Right lobe of liver (tissue), 6 donors: ENCODE measurements at places on chromosomes 2 and 18.

DNA sequence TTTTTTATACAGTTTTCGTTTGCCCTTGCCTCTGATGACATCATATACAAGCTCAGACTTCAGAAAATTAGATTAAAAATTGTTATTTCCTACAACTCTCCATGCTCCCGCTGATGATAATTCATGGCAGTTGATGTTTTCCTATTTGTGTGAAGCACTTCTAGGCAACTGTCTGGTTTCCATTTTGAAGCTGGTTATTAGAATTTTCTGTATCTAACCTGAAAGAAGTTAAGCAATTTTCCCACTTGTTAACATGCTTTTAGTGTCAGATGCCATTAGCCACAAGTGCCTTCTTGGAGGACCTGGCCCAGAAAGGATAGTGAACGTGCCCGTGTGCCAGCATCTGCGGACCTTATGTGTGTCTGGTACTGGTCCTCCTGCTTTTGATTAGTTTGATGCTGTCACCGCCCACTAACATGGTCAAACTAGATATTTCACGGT, 347.6 kb upstream of the RAB12 start:
- no peak for DNase-seq

- peak; percentile 37 for DNase-seq
These were observed at the start of gene PSMA8 for GRCh38 chr18:26133652-26134051. Gene PSMA8 (plus strand): TSS chr18:26133869. CDS start chr18:26133966, 97 bp downstream.

GRCh38 chr2:55772109-55772980, 78.7 kb upstream of the PNPT1 start:
- DNase-seq, result no peak

- DNase-seq, result no peak
These were observed 619 bp upstream of the MSH6 start for GRCh38 chr2:47782381-47782670.

DNA sequence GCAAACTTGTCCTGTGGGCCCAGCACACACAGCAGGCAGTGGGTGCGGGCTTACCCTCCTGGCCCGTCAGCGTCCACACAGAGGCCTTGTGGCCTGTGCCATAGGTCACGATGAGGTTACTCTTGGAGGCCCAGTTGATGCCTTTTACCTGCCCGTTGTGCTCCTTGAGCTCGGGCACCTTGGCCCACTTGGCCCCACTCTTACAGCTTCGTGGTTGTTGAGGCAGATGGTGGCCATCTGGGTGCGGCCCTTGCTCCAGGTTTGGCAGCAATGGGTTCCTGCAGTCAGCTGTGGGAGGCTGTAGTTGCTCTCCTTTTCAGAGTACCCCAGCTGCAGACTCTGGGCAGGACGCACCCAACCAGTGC, 45.5 kb upstream of the PTH2R start:
- DNase-seq, result no peak

- no peak for DNase-seq
These were observed 67.3 kb downstream of the RHBDD1 start for GRCh38 chr2:226903179-226903578.

GRCh38 chr18:46639386-46639785, 17.6 kb downstream of the LOXHD1 start:
- no peak for DNase-seq

- DNase-seq, result no peak
These were observed 50.2 kb upstream of the CHST9 start for GRCh38 chr18:27235218-27235870.

GRCh38 chr2:174210862-174211261, 37.5 kb downstream of the OLA1 start:
- no peak for DNase-seq

GRCh38 chr2:136486115-136486514, 279.2 kb upstream of the THSD7B start:
- DNase-seq, result no peak

GRCh38 chr2:231687133-231687852, 21.0 kb upstream of the PTMA start:
- DNase-seq, result peak; percentile 80

DNA sequence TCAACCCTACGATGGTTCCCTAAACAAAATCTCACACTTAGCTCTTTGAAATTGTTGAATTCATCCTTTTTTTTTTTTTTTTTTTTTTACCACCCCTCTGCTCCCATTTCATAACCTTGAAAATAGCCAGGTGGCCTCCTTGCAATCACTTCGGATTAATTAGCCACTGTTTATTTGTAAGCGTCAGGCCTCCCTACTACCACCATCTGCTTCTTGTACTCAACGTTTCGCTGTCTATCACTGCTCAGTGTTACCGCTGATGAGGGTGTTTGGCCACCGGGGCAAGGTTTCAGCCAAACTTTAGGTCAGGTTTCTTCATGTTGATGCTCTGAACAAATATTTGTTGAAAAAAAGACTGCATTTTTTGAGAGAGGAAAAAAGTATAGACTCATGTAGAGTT, 183.2 kb downstream of the EPHA4 start:
- DNase-seq, result no peak

GRCh38 chr2:131154647-131155046, 49.5 kb downstream of the PLEKHB2 start:
- DNase-seq, result no peak

DNA sequence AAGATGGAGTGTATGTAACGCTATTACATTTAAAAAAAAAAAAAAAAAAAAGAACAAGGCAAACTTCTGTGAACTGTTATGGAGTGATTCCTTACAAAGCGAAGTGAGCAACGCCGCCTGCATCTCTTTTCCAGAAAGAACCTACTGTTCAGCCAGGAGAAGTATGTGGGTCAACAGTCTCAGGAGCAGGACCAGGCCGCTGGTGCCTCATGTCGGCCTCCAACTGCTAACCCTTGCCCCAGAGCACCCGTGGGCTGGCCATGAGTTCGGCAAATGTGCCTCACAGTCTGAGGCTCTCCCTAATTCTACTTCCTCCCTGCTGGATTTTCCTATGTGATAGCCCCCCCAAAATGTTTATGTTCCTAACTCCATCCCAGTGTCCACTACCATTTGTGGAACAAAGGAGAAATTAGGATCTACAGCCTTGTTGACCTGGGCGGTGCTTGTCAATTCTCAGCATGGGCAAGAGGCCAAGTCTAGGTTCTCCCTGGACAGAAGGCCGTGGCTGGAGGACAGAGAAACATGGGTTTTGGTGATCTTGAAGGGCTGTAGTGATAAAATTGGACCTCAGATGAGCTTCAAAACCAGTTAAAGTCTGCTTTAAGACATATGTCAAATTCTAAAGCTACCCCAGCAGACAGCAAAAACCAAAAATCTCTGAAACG, 15.9 kb downstream of the FAM168B start:
- DNase-seq, result peak; percentile 53

GRCh38 chr2:205002390-205002789, 457.1 kb downstream of the PARD3B start:
- no peak for DNase-seq

DNA sequence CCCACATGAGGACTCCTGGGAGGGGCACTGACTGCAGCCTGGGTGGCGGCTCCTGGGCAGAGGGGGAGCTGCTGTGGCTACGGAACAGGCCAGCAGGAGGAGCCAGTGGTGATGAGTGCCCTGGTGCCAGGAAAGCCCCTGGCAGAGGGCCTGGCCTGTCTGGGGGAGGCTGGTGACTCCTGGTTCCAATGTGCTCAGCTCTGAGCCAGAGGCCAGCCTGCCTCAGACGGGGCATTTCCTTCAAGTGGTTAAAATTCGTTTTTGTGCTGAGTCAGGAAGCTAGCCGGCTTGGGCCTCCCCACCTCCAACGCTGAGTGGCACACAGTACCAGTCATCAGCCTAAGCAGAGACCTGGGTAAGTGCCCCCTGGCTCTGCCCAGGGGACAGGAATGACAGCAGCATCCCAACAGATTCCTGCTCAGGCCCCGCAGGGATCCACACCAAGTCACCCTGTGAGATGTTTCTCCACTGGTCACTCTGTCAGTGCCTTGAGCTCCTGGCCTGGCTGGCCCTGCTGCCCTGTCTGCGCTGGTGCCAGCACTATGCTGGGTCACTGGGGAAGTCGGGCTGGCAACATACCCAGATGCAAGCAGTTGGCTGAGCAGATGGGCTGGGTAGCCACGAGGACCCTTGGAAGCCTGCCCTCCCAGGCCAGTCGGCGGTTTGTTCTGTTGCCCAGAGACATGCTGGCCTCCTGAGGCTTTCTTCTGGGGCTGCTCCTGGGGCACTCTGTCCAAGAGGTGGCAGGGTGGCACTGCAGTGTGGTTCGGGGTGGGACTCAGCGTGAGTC, 7.1 kb upstream of the KLF11 start:
- DNase-seq, result peak; percentile 96

DNA sequence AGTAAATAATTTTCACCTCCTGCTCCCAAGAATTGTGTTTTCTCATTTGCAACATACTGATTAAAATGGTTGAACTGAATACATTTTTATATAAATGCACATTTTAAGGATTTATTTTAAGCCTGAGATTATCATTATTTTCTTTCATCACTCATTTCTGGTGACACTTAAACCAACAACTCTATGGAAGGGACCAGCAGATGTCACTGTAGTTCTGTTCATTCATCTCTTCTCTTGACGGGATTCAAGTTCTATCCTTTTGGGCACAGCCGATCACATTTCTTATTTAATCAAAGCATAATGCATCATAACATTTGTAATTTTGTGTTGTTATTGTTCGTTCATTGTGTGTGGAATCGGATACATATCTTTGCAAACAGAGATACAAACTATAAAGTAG, 417.9 kb downstream of the HRH4 start:
- DNase-seq, result no peak

- no peak for DNase-seq
These were observed 260.8 kb downstream of the RDH14 start for GRCh38 chr2:18299423-18300212.

- DNase-seq, result no peak
These were observed 67.0 kb upstream of the RMP24 start for GRCh38 chr18:35905436-35905835.

DNA sequence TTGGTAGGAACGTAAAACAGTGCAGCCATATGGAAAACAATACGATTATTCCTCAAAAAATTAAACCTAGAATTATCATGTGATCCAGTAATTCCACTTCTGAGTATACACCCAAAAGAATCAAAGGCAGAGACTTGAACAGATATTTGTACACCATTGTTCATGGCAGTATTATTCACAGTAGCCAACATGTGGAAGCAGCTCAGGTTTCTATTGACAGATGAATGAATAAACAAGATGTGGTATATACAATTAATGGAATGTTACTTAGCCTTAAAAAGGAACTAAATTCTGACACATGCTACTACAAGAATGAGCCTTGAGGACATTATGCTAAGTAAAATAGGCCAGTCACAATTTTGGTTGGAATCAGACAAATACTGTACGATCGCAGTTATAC, 14.2 kb upstream of the RTTN start:
- DNase-seq, result no peak

- DNase-seq, result no peak
These were observed 81.8 kb upstream of the TGIF1 start for GRCh38 chr18:3368193-3368592.

GRCh38 chr2:227597998-227598397, 695 bp upstream of the SCYGR2 start:
- DNase-seq, result no peak

DNA sequence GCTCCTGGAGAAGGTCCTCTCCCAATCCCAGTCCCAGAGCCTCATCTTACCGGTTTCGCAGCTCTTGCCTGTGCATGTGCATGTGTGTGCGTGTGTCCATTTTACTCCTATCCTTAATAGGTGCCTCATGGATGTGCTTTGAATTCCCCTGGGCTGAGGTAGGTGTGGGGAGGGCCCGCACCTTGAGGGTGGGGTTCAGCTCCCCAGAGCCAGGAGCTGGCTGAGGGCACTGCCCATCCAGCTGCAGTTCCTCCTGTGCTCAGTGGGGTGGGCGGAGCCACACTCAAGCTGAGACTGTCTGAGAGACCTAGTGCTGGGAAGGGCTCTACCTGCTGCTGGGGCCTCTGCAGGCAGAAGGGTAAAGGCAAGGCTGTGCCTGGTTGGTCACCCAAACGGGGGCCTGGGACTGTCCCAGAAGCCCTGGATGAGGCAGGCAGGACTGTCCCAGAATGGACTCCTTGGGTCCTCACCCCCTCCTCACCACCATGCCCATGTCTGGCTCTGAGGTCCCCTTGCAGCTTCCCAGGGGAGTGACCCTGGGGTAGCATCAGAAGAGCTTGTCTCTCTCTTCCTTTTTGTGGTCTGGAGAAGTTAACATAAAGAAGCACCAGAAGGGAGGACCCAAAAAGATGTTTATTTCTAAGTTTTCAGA, 8.9 kb downstream of the GDF7 start:
- DNase-seq, result peak; percentile 82

- DNase-seq, result no peak
These were observed 117.4 kb downstream of the KCNF1 start for GRCh38 chr2:11029136-11029535.

- DNase-seq, result no peak
These were observed 194.0 kb downstream of the BABAM2 start for GRCh38 chr2:28084564-28084963.

DNA sequence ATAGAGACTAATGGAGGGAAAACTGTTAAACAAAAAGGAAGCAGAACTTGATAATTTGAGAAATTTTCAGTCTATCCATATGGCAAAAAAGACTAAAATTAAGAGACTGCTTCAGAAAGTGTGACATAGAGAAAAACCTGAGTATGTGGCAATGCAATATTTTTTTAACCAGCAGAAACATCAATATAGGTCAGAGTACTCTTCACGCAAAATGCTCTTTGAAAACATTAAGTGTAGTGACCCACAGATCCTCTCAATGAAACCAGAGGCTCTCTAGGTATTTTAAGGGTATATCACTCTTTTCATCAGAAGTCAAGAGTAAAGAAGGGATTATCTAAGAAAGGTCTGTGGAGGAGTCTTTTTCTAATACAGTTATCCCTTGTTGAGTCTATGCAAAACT, 1394.8 kb downstream of the DSC3 start:
- no peak for DNase-seq
